ENCODE measurements at places on chromosomes 16 and 17.
A peak's percentile ranks its signal among the peaks of the same experiment; 100 is the strongest.

GRCh38 chr17:82653651-82654528, 5.6 kb upstream of the WDR45B start:
- DNase-seq = no peak

- DNase-seq = peak; percentile 5
These were observed 69.3 kb downstream of the STXBP4 start for GRCh38 chr17:55037828-55038227.

GRCh38 chr16:89709716-89710432, 8.4 kb upstream of the SPATA2L start:
- DNase-seq = no peak

DNA sequence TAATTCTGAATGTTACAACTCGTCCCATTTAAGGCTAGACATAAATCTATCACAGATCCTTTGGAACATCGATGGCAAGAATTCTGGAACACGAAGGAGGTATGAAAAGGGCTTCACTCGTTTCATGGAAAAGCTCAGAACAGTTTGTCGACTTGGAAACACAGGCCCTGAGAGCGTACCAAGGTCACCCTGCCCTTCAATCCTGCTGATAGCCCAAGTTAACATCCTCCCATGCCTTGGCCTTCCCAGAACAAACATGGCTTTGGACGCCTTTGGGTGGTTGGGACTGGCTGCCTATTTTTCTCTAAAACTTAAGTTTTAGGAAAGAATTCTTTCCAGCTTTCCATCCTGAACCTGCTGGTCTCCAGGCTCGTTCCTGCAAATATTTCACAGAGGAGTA, 396.1 kb downstream of the MAF start:
- no peak for DNase-seq

GRCh38 chr17:7684851-7685532, 2.3 kb downstream of the TP53 start:
- peak; percentile 34 for DNase-seq

DNA sequence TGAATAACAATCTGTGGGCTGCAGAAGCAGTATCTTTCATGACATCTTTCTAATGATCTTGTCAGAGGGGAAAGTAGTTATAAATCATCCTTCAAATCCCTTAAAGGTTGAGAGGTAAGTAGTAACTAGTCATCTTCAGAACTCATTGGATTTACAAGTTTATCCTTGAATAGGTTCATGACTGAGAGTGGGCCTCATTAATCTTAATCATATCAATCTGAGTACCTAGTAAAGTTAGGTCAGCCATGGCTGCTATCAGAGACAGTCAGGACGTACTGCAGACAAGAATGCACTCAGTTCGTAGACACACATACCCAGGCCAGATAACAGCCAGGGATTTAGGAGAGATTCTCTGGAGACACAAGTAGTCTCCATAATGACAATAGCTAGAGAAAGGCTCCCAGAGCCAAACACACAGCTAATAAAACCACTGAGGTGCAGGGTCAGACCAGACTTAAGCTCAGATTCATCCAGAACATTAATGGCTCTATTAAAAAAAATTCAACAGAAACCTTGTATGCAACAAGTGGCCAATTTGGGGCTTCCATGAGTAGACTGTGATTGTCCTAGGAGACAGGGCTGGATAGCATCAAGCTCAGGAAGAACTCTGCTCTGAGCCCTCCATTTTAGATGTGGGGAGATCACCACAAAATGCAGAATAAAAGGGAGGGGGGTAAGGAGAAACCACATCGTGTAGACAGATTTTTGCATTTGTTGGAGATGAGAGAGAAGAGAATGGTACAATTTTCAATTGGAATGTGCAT, 65.8 kb downstream of the TBX4 start:
- no peak for DNase-seq

Measured in CD4-positive, alpha-beta T cell treated with Interleukin-10 for 1 hour (primary cell).